ENCODE measurements at places on chromosomes 12 and 14.

- H3K4me1 ChIP-seq = no peaks in the 10 kb centered on the region
- H3K27me3 ChIP-seq = no peaks in the 10 kb centered on the region
- no peak for DNase-seq
These were observed 64.2 kb downstream of the RASSF3 start for GRCh38 chr12:64674367-64674922.

DNA sequence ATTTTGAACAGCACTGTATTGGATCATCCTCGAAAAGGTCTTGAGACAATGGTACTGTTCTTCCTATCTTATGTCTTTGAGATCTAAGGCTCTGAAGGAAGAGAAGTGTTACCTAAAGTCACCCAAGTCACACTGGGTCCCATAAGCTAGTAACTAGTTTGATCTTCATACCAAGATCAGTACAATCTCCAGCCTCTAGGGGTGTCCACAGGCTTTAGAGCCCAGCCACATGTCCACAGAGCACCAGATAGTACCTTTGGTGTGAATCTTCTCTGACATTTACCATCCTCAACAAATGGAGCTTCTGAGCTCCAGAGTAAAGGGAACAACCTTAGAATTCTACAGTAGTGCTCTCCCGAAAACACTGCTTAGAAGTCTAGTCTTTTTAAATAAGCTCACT is 78.7 kb downstream of the KSR2 start:
- no peak overlapping the region for H3K27ac ChIP-seq
- H3K4me3 ChIP-seq = no peak overlapping the region
- no peaks in the 10 kb centered on the region for H3K4me1 ChIP-seq

- no peak for DNase-seq
- no peak overlapping the region for H3K4me3 ChIP-seq
- H3K36me3 ChIP-seq = no peaks in the 10 kb centered on the region
- no peak overlapping the region for H3K27ac ChIP-seq
These were observed 61.1 kb downstream of the PRIMA1 start for GRCh38 chr14:93727039-93727740.

DNA sequence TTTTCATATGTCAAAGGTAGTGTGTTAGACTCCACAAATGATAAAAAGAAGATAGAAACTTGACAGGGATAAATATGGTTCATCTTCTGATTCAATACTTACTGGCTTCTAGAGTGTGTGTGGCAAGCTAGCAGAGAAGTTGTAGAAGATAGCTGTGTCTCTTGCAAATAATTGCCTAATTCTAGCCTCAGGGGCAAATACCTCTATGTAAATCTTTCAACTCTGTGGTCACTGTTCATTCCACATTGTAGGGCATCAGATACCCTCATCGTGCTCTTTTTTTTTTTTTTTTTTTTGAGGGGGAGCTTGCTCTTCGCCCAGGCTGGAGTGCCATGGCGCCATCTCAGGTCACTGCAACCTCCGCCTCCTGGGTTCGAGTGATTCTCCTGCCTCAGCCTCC is 1.7 kb downstream of the OLR1 start:
- no peaks in the 10 kb centered on the region for H3K4me1 ChIP-seq
- H3K4me3 ChIP-seq = no peak overlapping the region
- no peaks in the 10 kb centered on the region for H3K27me3 ChIP-seq
- no peak overlapping the region for H3K27ac ChIP-seq
- DNase-seq = no peak

DNA sequence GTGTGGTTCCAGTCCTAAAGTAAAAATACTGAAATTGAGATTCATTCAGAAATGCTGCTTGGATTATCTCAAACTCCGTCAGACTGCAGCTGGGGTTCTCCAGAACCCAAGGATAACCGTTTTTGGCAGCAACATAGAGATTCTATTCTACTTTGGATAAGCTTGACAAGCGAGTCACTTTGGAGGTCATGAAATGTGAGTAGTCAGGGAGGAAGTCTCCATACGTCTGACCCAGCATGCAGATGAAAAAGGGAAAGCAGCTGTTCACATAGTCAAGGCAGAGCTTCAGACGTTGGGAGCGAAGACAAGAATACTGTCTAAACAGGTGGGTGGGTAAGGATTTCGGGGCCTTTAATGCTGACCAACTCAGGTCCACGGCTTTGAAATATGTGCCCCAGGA is 14.9 kb upstream of the HSP90B1 start:
- no peak overlapping the region for H3K4me3 ChIP-seq
- no peak for DNase-seq
- H3K27me3 ChIP-seq = no peaks in the 10 kb centered on the region
- H3K27ac ChIP-seq = no peak overlapping the region
- H3K4me1 ChIP-seq = no peaks in the 10 kb centered on the region
- H3K36me3 ChIP-seq = no peaks in the 10 kb centered on the region

- no peaks in the 10 kb centered on the region for H3K36me3 ChIP-seq
- DNase-seq = no peak
- no peak overlapping the region for H3K4me3 ChIP-seq
- no peak overlapping the region for H3K27ac ChIP-seq
- H3K27me3 ChIP-seq = no peaks in the 10 kb centered on the region
These were observed 39.0 kb downstream of the LRRK2 start for GRCh38 chr12:40263616-40264409.

DNA sequence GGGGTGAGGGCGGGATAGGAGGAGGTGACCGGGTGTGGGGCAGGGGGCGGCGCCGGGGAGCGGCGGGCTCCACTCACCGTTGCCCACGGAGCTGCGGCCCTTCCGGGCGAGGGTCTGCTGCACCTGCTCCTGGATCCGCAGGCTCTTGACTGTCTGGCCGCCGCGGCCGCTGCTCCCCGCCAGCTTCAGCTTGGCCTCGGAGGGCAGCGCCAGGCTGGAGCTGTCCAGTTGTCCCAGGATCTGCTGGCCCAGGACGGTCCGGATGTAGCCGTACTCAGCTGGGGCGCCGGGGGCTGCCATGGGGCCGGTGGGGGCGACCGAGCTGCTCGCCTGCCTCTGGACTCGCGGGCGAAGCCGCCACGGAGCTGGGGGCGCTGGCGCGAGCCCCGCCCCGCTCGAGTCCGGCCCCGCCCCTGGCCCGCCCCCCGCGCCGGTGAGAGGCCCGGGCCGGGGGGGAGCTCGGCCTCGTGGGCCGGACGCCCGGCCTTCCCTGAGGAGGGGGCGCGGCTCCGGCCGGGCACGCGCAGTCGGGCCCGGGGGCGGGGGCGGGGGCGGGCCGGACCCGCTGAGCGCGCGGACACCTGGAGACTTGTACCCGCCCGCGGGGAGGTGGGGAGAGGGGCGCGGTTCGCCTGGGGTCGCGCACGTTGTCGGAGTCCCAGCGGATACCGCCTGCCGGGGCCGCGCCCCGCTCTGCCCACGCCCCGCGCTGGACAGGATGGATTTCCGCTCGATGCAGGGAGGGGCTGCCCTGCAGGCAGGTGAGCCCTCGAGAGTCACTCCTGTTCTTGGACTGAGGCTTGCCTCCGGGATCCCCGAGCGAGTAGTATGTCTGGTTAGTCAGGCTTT is at the start of gene PKP2:
Gene PKP2, minus strand, starts transcription at position 346 of the 849 bp plus-strand sequence. Its CDS starts 46 bp downstream, at position 300.
- no peaks in the 10 kb centered on the region for H3K27me3 ChIP-seq
- H3K36me3 ChIP-seq = no peaks in the 10 kb centered on the region
- H3K27ac ChIP-seq = peak within 1 kb of the TSS; percentile 50
- peaks cover 27% of the 10 kb centered on the region for H3K4me1 ChIP-seq
- DNase-seq = peak; percentile 82
- H3K4me3 ChIP-seq = peak within 1 kb of the TSS; percentile 95

DNA sequence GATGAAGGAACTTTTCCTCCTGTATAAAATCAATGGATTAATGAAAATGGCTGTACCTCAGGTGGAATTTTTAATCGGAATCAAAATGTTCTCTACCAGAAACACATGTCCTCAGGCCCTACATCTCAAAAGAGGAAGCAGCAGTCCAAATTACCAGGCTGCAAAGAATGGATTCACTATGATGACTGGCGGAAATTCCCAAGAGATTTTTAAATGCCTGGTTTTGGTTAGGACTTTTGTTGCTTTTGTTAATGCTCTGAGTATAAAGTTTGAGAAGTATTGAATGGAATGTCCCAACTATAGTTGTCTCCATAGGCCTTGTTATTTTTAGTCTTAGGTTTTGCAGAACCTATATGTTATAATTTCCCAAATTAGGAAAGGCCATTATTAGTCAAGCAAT is 11.2 kb upstream of the IFNG start:
- DNase-seq = no peak
- no peak overlapping the region for H3K27ac ChIP-seq

DNA sequence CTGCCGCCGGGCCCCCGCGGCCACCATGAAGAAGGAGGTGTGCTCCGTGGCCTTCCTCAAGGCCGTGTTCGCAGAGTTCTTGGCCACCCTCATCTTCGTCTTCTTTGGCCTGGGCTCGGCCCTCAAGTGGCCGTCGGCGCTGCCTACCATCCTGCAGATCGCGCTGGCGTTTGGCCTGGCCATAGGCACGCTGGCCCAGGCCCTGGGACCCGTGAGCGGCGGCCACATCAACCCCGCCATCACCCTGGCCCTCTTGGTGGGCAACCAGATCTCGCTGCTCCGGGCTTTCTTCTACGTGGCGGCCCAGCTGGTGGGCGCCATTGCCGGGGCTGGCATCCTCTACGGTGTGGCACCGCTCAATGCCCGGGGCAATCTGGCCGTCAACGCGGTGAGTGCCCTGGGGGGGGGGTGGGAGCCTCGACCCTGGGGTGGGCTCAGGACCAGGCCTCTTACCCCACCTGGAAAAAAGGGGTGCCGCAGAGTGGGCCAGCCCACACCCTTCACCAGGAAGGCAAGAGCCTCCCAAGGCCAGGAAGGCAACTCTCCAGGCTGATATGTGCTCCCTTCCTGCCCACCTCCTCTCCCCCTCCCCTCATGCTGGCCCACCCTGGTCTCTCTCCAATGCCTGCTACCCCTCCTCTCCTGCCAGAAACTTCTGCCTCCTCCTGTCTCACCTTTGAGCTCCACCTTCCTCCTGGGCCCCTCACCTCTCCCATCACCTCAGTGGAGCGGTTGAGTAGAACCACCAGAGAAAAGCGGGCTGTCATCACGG is 507 bp downstream of the AQP5 start:
- H3K27me3 ChIP-seq = peaks cover 9% of the 10 kb centered on the region
- peaks cover 6% of the 10 kb centered on the region for H3K4me1 ChIP-seq
- H3K36me3 ChIP-seq = no peaks in the 10 kb centered on the region
- H3K27ac ChIP-seq = no peak overlapping the region

DNA sequence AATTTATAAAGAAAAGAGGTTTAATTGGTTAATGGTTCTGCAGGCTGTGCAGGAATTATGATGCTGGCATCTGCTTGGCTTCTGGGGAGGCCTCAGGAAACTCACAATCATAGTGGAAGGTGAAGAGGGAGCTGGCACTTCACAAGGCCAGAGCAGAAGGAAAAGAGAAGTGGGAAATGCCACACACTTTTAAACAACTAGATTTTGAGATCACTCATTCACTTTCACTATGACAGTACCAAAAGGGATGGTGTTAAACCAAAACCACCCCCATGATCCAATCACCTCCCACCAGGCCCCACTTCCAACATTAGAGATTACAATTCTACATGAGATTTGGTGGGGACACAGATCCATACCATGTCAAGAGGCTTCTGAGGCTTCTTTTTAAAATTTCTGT is 62.6 kb downstream of the SLC38A4 start:
- DNase-seq = no peak
- no peak overlapping the region for H3K27ac ChIP-seq
- H3K4me1 ChIP-seq = no peaks in the 10 kb centered on the region

DNA sequence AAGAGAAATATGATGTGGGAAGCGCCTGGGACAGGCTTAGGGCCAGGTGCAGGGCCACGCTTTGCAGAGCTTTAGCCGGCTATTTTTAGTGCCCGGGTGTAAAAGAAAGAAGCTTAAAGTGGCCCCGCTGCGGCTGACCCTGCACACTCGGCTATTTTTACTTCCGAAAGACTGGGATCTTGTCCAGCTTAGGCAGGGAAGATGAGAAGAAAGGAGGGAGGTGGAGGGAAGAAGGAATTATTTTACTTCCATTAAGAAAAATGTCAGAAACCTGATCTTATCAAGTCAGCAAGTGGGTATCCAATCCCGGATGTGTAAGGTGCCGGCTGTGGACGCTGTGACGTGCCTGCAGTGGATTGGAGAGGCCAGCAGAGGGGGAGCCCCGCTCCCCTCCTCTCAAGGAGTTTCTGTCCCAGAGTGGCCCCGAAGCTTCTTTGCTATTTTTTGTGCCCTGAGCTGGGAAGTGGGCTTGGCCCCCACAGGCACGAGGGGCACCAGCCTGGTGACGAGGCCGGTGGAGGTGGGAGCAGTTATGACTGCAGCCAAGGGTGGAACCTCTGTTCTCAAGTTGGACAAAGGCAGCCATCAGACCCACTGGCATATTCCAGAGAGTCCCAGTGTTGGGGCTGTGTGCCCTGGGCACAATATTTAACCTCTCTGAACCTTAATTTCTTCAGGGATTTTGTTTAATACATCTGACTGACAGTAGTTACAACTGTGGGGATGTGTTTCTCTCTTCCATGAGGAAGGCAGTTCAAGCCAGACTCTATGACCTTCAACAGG is 97.7 kb downstream of the ESRRB start:
- no peaks in the 10 kb centered on the region for H3K36me3 ChIP-seq
- DNase-seq = no peak
- H3K4me3 ChIP-seq = no peak overlapping the region
- no peak overlapping the region for H3K27ac ChIP-seq
- H3K4me1 ChIP-seq = no peaks in the 10 kb centered on the region

DNA sequence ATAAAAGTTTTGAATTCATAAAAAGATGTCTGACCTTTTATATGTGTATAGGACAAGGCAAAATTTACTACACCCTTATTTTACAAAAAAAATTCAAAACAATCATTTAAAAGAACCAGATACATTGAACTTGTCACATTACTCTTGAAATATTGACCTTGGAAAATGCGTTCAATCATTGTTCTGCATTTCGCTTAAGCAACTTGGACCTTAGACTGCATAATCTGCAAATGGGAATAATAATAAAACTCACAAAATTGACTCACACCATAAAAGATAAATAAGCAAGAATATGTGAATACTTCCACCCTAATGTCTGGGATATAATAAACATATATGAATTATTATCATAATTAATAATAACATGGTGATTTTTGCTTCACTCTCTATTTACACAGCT is 69.4 kb upstream of the PTPRB start:
- no peaks in the 10 kb centered on the region for H3K4me1 ChIP-seq
- H3K36me3 ChIP-seq = no peaks in the 10 kb centered on the region
- H3K27me3 ChIP-seq = no peaks in the 10 kb centered on the region
- no peak overlapping the region for H3K27ac ChIP-seq
- DNase-seq = no peak
- H3K4me3 ChIP-seq = no peak overlapping the region

- no peaks in the 10 kb centered on the region for H3K36me3 ChIP-seq
- no peak overlapping the region for H3K27ac ChIP-seq
- H3K4me1 ChIP-seq = no peaks in the 10 kb centered on the region
- no peaks in the 10 kb centered on the region for H3K27me3 ChIP-seq
- H3K4me3 ChIP-seq = no peak overlapping the region
- no peak for DNase-seq
These were observed 133.5 kb upstream of the TMEM132C start for GRCh38 chr12:128133321-128134073.

DNA sequence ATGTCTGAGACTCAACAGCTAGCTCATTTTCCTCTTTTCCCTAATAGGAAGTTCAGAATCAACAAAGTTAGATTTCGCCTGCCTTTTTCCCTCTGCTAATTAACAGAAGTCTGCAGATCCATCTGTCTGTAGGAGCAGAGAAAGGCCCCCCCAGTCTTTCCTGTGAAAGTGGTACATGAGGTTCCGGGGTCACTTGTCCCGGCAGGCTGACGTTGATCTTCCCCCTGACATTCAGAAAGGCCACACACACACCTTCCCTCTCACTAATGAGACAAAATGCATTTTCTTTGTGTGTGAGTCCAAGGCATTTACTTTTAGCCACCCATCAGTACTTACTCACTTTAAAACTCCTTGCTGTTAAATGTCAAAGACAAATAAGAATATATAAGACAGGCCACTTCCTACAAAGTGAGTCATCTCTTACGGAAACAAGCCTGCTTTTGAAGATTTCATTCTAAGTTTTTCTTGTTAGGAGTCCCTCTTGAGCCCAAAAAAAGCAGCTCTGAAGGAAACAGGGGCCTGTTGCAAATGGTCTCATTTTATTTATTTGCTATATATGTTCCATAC is 138.7 kb downstream of the TTC7B start:
- H3K36me3 ChIP-seq = no peaks in the 10 kb centered on the region
- H3K4me3 ChIP-seq = no peak overlapping the region
- H3K27me3 ChIP-seq = no peaks in the 10 kb centered on the region
- H3K4me1 ChIP-seq = no peaks in the 10 kb centered on the region

All from right lobe of liver (tissue), 6 donors.